Activated CD4-positive, alpha-beta T cell treated with anti-CD3 and anti-CD28 coated beads, Interleukin-2, amount 10 ng/mL, durations not matched to agents 24 days and 14 days (primary cell): ENCODE measurements at places on chromosomes 7 and 10.

DNA sequence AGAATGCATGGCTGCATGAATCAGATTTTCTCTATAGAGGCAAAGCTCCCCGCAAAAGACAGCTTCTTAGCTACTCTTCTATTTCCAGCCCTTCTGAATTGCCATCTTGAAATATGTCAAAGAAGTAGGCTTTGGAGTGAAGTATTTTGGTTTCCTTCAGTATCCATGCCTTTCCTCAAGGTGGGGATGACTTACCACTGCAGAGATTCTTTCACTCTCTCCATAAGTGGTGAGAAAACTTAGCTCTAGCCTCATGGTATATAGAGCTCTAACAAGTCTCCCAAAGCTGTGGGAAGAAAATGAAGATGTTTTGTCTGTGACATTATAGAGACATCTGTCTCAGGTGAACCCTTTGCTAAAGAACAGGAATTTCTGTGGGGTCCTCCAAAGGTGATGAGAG lies 89.6 kb upstream of the ITGB1 start:
- no peak for DNase-seq

GRCh38 chr7:46107610-46108217 lies 186.6 kb upstream of the IGFBP3 start:
- DNase-seq = no peak

- no peak for DNase-seq
Measured at GRCh38 chr7:47534322-47535034, 47.4 kb downstream of the TNS3 start.

DNA sequence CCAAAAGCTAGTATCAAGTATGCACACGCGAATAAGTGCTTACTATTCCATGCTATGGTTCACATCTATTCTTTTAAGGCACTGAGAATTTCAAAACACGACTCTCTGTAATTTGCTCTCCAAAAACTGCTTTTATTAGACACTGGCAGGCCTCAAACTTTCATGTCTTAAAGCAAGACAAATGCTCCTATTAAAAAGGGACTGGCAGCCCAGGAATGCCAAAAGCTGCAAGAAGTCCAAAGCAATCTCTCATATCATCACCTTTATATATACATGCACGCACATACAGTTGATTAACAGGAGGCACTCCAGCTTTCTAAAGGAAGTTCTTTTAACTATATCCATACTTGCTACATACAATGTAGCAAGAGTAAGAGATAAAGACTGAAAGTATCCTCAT lies 34.8 kb downstream of the UBE2H start:
- DNase-seq = no peak

DNA sequence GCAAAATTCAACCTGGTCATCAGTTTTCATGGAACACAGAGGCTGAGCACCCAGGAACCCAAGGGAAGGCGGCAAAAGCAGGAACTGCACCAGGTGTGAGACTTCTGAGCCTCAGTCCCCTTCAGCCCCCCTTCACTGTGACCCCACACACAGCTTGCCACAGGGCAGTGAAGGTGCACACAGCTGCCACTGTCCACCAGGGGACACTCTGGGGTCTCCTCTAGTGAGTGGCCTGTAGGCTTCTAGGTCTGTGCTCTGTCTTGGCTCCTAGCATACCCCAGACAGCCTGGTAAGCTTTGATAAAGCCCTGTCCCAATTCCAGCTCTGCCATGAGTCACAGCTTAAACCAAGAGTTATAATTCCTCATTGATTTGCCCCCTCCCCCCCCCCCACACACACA lies 12.1 kb downstream of the KCNH2 start:
- no peak for DNase-seq

DNA sequence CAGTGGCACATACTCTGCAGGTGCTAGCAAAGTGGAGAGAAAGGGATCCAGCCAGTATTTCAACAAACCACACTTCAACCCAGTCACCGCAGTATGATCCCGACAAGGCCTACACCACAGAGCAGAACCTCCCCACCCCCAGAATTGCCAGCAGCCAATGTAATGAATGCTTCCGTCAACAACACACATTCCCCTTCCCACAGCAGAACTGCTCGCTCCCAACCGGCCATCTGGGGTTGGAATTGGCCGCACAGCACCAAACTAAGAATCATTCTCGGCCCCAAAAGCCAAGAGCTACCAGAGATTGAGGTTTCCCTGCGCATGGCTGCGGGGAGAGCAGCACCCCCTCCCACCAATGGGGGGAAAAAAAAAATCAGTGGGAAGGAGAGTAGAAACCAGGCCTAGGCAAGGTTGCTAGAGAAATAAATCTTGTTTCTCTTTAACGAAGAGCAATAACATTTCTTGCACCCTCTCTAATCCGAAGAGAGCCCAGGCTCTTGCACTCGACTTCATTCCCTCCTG lies 1.1 kb downstream of the WASL start:
- peak; percentile 79 for DNase-seq

DNA sequence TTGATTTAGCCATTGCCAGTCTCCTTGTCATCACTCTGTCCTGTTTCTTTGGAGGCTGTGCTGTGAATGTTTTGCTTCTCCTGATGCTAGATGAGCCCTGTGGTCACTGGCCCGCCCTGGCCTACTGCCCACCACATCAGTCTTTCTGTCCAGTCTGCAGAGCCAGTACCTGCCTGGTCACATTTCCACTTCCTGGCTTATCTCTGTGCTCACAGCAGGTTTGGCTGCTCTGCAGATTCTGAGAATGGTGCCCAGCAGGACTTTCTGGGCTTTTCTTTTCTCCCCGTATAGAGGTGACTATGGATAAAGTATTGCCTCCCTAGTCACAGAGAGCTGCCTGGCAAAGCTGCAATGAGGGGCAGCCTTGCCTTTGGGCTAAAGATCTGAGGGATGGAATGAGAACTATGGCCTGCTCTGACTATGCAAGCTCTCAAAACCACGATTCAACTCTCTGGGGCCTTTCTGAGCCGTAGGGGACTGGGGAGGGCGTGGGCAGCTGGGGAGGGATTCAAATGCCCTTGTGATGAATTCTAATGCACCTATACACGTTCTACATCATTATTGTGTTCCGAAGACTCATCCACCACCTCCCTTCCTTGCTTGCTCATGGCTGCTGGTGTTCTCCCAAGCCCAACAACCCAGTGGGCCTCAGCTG lies 410.4 kb upstream of the NPVF start:
- DNase-seq = no peak

- DNase-seq = no peak
Measured at GRCh38 chr7:22724861-22725260, 2.1 kb upstream of the IL6 start.

GRCh38 chr7:77760809-77761453 lies 37.3 kb downstream of the TMEM60 start:
- no peak for DNase-seq

- DNase-seq = no peak
Measured at GRCh38 chr7:68629-69028, 123.7 kb upstream of the FAM20C start.

- DNase-seq = no peak
Measured at GRCh38 chr10:25487266-25487665, 312.5 kb downstream of the GPR158 start.

- DNase-seq = no peak
Measured at GRCh38 chr10:59648711-59649201, 60.9 kb downstream of the SLC16A9 start.

DNA sequence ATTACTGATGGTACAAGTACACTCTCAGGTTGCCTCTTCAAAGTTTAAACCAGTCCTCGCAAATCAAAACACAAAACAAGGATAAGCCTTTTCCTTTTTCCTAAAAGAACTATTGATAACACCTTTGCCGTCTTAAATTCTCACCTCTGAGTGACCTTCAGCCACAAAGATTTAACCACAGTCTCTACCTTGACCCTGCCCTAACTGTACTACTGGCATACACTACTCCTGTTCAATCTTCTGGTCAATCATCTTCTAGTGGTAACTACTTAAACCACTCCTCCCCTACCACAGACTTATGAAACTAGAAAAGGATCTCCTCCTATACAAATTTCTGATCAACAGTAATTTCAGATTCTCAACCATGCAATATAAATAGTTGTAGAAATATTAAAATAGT lies 15.1 kb downstream of the UPF2 start:
- no peak for DNase-seq

DNA sequence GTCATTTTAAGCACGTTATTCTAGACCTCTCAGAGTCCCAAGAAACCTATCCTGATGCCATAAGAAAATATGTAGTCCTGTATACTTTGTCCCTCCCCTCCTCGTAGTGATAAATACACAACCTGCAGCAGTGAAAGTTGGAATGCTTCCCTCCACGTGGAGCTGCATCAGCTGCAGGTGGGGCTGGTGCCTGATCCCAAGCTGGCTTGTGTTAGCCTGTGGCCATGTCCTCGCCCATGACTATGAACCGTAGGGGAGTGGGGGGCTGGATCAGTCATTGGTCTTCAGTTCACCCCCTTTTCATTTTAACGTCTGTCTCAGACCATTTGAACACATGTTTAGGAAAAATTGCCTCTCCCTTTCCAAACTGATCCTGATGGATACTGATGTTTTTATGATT lies 171.4 kb upstream of the HABP2 start:
- no peak for DNase-seq

- no peak for DNase-seq
Measured at GRCh38 chr10:108462005-108462404, 1297.5 kb upstream of the SORCS1 start.

GRCh38 chr10:71863203-71863602 lies 12.2 kb upstream of the PSAP start:
- no peak for DNase-seq

GRCh38 chr7:7907306-7907705 lies 61.3 kb upstream of the GLCCI1 start:
- DNase-seq = no peak

DNA sequence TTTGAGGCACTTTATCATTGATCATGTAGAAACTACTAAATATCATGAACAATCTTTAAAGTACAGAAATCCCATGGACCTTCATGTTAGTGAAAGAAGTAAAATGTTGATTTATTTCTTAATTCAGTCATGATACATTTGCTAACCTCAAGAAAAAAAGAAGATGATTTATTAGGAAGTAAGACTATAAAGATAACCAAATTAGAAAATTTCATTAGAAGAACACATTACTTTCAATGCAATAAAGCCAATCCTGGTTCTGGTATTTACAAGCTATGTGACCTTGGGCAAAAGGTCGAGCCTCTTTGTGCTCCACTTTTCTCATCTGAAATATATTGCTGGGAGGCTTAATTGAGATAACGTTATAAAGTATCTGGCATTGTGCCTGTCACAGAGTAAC lies 365.0 kb downstream of the KIF20B start:
- DNase-seq = no peak

DNA sequence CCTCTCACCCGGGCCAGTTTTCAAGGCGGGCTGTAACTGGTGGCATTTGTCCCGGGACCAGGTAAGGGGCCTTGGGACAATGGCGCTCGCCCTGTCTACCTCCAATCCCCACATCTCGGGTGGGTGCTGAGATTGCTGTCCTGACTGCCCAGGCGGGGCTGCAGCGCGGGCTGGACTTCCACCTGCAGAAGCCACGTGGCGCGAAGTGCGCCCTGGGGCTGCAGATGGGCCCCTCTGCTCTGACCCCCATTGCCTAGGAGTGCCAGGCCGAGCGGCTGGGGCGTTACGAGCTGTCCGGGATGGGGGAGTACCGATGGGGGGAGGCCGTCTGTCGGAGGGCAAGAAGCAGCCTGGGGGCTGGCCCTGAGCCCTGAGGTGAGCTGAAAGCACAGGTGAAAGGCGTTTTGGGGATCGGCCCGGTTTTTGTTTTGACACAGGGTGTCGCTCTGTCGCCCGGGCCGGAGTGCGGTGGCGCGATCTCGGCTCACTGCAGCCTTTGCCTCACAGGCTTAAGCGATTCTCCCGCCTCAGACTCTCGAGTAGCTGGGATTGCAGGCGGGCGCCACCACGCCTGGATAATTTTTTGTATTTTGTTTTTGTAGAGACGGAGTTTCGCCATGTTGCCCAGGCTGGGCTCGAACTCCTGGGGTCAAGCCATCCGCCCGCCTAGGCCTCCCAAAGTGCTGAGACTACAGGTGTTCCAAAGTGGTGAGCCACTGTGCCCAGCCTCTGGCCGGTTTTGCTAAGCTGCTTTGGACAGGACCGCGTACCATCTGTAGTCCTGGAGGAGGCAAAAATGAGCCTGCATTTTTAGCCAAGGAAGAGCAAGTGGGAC lies at the start of gene SFXN2:
SFXN2 (plus strand) TSS at position 16 of the 835 bp plus-strand sequence. CDS start 12,001 bp downstream, outside the sequence.
- peak; percentile 86 for DNase-seq

GRCh38 chr7:12670000-12670729 lies 17.3 kb upstream of the ARL4A start:
- no peak for DNase-seq

DNA sequence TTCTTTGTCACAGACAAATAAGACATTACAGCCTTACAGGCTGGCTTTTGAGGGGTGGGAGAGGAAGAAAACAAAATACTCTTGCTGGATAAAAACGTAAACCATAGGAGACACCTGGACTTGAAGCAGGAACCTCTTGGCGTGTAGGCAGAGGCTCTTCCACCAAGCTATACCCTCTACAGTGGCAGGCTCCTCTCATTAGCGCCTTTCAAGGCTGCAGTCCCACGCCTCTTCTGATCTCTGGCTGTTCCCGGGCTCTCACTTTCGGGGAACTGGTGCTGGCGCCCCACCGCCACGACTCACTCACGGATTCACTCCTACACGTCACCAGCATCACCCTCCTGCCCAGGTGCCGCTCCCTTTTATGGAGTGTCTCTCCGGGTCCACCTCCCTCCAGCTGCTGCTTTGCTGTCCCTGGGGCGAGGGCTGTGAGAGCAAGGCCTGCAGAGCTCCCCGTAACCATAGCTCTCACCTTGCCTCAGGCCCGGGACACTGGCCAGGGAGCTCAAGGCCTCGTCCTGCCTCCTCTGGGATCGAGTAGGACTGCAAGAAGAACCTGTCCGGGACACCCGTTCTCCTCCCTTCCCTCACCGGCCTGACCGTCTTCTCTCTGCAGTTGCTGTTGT lies 62.6 kb downstream of the ZNF777 start:
- DNase-seq = no peak

DNA sequence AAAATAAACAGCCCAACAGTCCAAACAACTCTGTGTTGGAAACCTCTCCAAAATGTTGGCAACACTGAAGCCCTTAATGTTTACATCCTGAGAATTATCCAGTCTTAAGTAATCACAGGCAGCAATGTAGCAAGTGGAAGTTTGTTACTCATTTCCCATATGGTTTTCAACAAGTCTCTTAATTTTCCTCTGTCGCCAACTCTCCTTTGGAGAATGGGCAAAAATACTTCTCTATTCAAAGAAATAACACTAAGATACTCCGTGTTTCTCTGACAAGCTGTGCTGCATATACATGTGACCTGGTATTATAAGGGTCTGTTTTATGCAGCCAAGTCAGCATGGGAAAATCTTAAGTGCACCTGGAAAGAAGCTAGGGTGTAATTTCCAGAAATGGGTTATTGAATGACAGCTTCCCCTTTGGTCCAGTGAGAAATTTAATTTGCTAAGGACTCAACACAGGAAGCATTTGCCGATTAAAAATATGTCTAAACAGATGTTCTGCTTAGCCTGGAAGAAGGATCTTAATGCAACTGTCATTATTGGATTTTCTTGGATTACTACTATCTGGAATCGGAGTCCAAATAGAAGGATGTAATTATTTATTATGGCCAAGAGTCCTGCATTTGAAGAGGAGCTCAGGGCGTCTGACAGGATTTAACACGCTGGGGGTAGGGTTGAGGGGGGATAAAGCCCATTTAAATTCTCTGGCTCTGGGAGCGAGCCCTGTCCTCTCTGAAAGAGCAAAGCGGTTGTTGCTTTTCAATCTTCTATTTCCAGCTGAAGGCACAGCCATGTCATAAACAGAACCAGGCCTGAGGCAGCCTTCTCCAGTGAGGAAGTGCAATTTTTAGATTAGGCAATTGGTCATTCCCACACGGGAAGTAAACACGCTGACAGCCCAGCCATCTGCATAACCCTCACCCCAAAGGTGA lies 73.1 kb downstream of the TLL2 start:
- DNase-seq = no peak

GRCh38 chr10:131816157-131816775 lies 84.5 kb upstream of the PPP2R2D start:
- DNase-seq = no peak

GRCh38 chr7:25951414-25952260 lies 200.4 kb upstream of the NFE2L3 start:
- no peak for DNase-seq
